Fibroblast of lung (primary cell): ENCODE measurements at places on chromosomes 4 and X.

GRCh38 chrX:21764008-21764407 lies 6.1 kb upstream of the SMPX start:
- no peak overlapping the region for H3K27ac ChIP-seq
- H3K4me3 ChIP-seq: no peak overlapping the region
- H3K36me3 ChIP-seq: no peaks in the 10 kb centered on the region
- peaks cover 2% of the 10 kb centered on the region for H3K27me3 ChIP-seq

DNA sequence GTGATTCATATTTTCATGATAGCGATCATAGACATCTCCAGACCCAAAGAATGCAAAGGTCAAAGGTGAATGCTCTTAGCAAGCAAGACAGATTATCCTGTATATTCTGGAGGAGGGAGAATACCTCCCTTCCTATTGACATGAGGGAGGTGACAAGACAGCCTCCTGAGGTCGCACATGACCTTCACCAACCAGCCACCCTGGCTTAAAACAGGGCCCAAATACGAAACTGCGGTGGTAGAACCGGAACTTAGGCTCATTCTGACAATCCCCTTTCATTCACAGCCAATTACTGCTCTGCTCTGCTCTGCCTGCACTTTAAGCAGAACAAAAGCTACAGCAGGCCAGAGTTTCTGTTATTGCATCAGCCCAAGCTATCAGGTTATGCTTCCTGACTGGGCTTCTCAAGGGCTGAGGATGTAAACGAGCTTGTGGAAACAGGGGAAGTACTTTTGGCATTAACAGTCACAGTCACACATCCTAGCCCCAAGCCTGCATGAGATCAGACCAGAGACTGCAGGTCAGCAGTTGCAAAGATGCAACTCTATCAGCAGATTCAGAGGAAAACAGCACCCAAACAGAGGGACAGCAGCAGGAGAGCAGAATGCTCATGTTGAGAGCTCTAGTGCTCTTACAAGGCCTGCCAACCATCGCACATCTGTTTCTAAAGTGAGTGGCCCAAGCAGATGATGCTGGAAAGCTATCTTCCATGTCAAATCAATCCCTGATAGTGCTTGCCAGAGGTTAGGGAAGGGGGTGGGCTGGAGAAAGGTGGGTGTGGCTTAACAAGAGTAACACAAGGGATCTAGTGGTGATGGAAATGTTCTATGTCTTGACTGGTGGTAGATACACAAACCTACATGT lies 51.3 kb upstream of the MAP3K15 start:
- no peak overlapping the region for H3K4me3 ChIP-seq
- peak; percentile 33 for DNase-seq
- H3K4me1 ChIP-seq: no peaks in the 10 kb centered on the region
- H3K27ac ChIP-seq: no peak overlapping the region
- H3K27me3 ChIP-seq: no peaks in the 10 kb centered on the region

DNA sequence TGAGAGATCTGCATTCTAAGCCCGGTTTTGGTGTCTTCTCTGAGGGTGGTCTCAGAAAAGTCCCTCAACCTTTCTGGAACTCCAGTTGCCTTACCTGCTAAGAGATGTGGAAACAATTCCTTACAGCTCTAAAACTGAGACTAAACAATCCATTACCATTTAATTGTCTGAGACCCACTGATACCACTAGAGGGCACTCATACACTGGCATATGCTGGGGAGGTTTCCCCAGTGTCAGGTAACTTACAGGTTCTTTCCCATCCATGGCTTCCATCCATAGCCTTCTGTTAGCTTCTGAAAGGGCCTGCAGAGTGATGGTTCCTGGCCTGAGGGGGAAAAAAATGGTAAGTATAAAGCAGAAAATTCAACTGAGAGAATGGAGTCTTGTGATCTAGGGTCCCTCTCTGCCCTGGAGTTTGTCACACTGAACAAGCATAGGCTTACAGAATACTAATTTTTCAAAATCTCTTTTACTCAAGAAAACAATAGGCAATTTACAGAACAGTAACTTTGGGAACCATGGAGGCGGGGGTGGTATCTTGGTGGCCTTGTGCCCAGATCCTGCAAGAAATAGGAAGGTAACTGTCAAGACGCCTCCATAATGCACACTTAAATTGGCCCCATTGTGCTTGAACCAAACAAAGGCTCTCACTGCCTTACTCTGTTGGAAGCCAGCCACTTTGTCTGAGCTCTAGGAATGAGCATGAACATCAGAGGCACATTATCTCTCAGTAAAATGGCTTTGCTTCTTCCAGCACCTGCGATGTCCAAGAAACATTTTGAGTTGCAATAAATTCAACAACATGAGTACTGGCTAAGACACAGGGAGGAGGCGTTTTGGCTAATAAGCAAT lies 236.1 kb downstream of the OPHN1 start:
- H3K4me3 ChIP-seq: no peak overlapping the region
- H3K4me1 ChIP-seq: no peaks in the 10 kb centered on the region
- H3K27me3 ChIP-seq: no peaks in the 10 kb centered on the region
- DNase-seq: peak; percentile 50
- H3K27ac ChIP-seq: no peak overlapping the region

GRCh38 chr4:78058591-78059523 lies 1.7 kb downstream of the FRAS1 start:
- DNase-seq: peak; percentile 45
- H3K4me1 ChIP-seq: peaks cover 3% of the 10 kb centered on the region
- no peaks in the 10 kb centered on the region for H3K36me3 ChIP-seq
- H3K4me3 ChIP-seq: peak overlapping the region; percentile 62
- peaks cover 29% of the 10 kb centered on the region for H3K27me3 ChIP-seq
- H3K27ac ChIP-seq: no peak overlapping the region

- no peaks in the 10 kb centered on the region for H3K4me1 ChIP-seq
- no peaks in the 10 kb centered on the region for H3K36me3 ChIP-seq
- no peaks in the 10 kb centered on the region for H3K27me3 ChIP-seq
- H3K27ac ChIP-seq: no peak overlapping the region
- H3K4me3 ChIP-seq: no peak overlapping the region
Observed at GRCh38 chr4:155140889-155141288, 67.5 kb upstream of the NPY2R start.

GRCh38 chrX:153307276-153308178 lies 14.0 kb downstream of the PNMA6F start:
- no peak overlapping the region for H3K4me3 ChIP-seq
- no peaks in the 10 kb centered on the region for H3K36me3 ChIP-seq
- no peaks in the 10 kb centered on the region for H3K27me3 ChIP-seq
- no peaks in the 10 kb centered on the region for H3K4me1 ChIP-seq

DNA sequence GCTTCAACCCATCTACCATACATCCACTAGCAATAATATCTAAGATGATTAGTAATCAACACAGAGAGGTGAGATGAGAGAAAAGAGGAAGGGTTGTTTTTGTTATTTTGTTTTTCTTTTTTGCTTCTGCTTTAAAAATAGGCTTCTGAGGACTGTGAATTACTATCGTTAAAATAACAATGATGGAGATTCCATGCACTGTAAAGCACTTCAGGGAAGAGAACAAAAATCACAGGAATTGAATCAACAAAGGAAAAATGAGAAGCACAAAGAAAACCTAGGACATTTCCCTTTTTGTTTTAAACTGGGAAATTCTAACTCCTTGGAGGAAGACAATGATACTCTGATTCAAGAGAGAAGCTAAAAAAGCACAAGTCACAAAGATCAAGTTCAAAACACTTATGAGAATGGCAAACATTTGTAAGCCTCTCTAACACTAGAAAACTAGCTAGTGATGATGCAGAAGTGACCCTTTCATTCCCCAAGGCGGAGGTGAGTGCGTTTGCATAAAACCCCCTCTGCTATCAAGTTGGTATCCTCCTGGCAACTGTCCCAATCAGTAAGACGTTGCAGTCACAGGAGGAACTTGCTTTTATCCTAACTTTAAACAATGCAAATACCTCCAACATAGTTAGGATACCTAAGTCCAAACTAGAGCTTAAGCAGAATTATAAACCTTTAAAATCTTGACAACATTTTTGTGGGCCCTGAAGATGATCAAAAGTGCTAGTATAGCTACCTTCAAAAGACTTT lies 308.5 kb downstream of the CAMK2D start:
- no peak overlapping the region for H3K4me3 ChIP-seq
- DNase-seq: peak; percentile 92
- no peak overlapping the region for H3K27ac ChIP-seq
- H3K4me1 ChIP-seq: no peaks in the 10 kb centered on the region

DNA sequence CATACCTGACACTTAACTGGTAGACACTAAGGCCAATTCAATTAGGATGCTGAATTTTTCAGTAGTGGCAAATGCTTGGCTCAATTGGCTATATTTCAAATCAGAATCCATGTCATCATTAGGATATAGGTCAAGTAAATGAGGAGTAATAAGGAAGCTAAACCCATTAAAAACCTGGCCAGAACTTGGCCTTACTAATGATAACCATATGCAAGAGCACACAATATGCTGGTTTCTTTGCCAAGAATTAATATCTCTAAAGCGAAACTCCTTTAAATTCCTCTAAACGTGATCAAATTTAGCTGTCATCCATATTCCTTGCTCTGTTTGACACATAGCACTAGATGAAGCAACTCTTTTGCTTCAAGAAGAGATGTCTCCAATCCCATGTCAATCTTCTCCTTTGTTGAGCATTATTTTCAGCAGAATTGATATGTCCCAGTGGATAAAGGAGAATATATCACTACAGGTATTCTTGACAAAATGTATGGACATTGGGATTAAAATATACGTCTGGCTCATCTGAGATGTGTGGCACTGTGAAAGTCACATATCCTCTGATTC lies 206.1 kb upstream of the ANKRD50 start:
- no peaks in the 10 kb centered on the region for H3K4me1 ChIP-seq
- DNase-seq: no peak
- no peak overlapping the region for H3K4me3 ChIP-seq
- H3K36me3 ChIP-seq: no peaks in the 10 kb centered on the region
- no peaks in the 10 kb centered on the region for H3K27me3 ChIP-seq
- no peak overlapping the region for H3K27ac ChIP-seq

GRCh38 chr4:1873776-1874175 lies 2.6 kb downstream of the NSD2 start:
- H3K4me3 ChIP-seq: no peak overlapping the region
- H3K27me3 ChIP-seq: no peaks in the 10 kb centered on the region
- peaks cover 5% of the 10 kb centered on the region for H3K4me1 ChIP-seq

- no peaks in the 10 kb centered on the region for H3K4me1 ChIP-seq
- H3K27ac ChIP-seq: no peak overlapping the region
- no peaks in the 10 kb centered on the region for H3K36me3 ChIP-seq
- DNase-seq: peak; percentile 22
- H3K4me3 ChIP-seq: no peak overlapping the region
Observed at GRCh38 chr4:170030121-170030520, 3.9 kb upstream of the MFAP3L start.

DNA sequence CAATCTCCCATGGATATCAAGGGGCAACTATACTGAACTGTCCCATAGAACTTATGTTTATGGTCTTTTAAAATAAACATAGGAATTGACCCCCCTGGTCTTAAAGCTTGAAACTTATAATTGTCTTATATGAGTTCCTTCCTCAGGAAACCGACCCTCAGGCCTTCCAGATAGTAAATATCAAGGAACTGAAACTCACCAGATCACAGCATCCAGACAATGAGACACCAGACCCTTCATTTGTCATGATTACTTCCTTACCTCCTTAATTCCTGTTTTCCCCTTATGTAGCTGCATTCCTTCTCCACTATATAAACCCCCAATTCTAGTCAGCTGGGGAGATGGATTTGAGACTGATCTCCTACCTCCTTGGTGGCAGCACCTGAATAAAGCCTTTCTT lies 94.8 kb upstream of the GRPR start:
- DNase-seq: no peak
- H3K27me3 ChIP-seq: no peaks in the 10 kb centered on the region
- H3K27ac ChIP-seq: no peak overlapping the region
- no peak overlapping the region for H3K4me3 ChIP-seq

DNA sequence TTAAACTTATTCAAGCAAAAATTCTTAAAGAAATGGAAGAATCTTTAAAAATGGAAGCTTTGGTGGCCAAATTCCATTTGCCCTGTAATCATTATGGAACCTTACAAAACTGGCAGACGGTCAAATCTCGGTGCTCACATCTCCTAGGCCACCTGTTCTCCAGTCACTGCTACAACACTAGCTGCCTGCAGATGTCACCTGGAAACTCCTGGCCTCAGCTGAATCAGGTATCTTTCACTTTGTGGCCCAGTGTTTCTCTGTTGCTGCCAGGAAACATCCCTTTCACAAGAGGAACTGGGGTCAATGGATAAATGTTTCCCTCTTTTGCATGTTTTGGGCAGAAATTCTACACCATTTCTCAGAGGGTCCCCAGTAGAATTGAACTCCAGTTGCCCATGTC lies 4.2 kb upstream of the CXCL3 start:
- no peaks in the 10 kb centered on the region for H3K27me3 ChIP-seq
- peaks cover 2% of the 10 kb centered on the region for H3K4me1 ChIP-seq
- H3K27ac ChIP-seq: no peak overlapping the region
- no peaks in the 10 kb centered on the region for H3K36me3 ChIP-seq
- no peak for DNase-seq

DNA sequence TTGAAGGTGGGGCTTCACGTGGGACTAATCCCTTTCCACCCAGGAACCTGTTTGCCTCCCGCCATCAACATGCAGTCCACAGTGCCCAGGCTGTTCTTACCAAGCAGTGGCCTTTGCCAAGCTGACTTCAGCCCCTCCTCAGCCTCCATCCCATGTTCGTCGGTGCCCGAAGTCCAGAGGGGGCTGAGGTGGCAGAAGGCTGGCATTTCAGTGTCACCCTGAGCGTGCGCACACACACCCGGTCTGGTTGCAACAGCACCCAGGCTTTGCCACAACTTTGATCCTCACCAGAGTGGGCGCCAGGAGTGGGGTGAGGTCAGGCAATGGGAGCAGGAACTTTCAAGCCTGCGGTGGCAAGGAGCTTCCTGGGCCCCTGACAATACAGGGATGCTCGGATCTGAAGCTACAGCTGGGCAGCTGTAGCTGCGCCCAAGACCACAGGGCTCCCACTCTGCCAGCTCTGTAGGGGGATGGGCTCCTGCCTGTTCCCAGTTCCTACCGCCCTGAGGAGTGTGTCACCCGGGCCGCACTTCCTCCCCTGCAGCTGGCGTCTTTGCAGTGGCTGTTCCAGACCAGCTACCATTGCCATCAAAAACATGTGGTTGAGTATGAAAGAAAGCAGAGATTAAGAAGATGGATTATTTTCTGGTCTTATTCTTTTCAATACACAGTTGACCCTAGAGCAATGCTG lies 428.0 kb downstream of the EPHA5 start:
- no peaks in the 10 kb centered on the region for H3K4me1 ChIP-seq
- no peak overlapping the region for H3K27ac ChIP-seq
- no peak for DNase-seq
- H3K4me3 ChIP-seq: no peak overlapping the region
- H3K27me3 ChIP-seq: no peaks in the 10 kb centered on the region
- H3K36me3 ChIP-seq: no peaks in the 10 kb centered on the region

DNA sequence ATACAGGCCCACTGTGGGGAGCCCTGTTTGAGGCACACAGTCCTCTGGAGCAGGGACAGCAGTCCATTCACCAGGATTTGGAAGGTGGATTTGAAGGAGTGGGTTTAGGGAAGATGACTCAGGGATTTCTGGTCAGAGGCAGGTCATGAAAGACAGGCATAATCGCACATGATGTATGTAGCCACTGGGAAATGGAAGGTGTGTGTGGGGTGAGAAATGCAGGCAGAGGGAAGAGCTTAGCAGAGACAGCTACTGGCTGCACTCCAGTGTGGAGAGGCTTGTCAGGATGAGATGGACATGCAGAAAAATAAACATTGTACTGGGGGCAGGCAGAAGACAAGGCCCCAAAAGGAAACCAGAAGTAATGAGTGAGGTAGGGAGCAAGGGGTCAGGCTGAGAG lies 85.2 kb upstream of the STS start:
- H3K27me3 ChIP-seq: no peaks in the 10 kb centered on the region
- no peaks in the 10 kb centered on the region for H3K36me3 ChIP-seq
- H3K4me3 ChIP-seq: no peak overlapping the region
- peak; percentile 54 for DNase-seq
- H3K4me1 ChIP-seq: no peaks in the 10 kb centered on the region

GRCh38 chr4:15294202-15294601 lies 133.6 kb upstream of the C1QTNF7 start:
- no peak for DNase-seq
- no peak overlapping the region for H3K4me3 ChIP-seq
- no peaks in the 10 kb centered on the region for H3K4me1 ChIP-seq
- H3K36me3 ChIP-seq: no peaks in the 10 kb centered on the region
- H3K27ac ChIP-seq: no peak overlapping the region
- H3K27me3 ChIP-seq: no peaks in the 10 kb centered on the region
